Stimulated activated CD8-positive, alpha-beta memory T cell treated with anti-CD3 and anti-CD28 coated beads, Interleukin-4, amount 100 ng/mL, for 4 hours (primary cell): ENCODE measurements at places on chromosomes 13 and 19.

- no peak for DNase-seq
These were observed 2.9 kb upstream of the TLE6 start for GRCh38 chr19:2974342-2975041.

DNA sequence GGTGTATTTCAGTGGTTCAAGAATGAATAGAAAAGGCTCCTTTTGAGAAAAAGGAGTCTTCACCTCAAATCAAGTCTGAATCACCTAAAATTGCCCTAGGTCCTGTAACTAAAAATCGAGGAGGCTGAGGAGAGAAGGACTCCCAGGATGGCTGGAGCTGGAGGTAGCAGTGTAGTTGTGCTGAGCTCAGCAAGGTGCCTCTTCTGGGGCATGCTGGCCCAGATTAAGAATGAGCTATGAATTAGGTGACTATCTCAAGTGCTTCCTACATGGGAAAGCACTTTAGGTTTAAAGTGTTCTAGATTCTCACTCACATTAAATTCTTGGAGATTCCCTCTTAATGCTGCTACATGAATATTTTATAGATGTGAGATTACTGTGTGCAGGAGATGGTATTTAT, 28.8 kb upstream of the KL start:
- no peak for DNase-seq

- DNase-seq: no peak
These were observed 75.6 kb upstream of the TSC22D1 start for GRCh38 chr13:44651724-44652123.

DNA sequence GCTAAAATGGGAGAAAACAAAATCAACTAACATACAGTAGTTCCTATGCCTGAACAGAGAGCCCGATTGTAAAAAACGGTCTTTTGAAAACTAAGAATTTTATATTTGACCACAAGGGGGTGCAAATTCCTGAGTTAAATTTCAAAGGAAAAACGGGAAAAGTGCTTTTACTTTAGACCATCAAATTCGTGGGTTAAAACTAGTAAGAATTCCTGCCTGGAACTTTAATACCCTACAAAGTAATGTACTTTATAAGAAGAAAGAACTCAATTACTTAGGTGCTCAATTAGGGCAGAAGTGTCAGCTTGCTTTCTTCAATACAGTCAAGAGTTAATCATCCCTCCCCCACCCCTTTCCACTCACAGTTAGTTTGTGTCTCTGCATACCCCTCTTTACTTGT, 69.8 kb downstream of the KCNRG start:
- DNase-seq: no peak

DNA sequence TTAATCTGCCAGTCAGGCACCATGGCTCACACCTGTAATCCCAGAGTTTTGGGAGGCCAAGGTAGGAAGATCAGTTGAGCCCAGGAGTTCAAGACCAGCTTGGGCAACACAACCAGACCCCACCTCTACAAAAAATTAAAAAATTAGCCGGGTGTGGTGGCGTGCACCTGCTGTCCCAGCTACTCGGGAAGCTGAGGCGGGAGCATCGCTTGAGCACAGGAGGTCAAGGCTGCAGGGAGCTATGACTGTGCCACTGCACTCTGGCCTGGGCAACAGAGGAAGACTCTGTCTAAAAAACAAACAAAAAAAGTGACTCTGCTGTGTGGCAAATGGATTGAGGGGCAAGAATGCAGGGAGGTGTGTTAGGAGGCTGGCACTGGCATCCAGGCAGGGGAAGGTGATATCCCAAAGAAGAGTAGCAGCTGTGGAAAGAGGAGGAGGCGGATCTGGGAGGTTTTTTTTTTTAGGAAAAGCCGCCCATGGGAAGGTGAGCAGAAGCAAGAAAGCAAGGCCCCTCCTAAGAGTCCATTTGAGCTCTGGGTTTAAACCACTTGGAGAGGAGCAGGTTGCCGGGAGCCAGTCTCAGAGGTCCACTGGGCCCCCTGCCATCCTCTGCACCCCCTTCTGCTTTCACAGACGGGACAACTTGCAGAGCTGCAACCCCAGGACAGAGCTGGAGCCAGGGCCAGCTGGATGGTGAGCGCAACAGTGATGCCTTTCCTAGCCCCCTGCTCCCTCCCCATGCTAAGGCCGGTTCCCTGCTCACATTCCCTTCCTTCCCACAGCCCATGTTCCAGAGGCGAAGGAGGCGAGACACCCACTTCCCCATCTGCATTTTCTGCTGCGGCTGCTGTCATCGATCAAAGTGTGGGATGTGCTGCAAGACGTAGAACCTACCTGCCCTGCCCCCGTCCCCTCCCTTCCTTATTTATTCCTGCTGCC, 2.1 kb downstream of the HAMP start:
- no peak for DNase-seq

DNA sequence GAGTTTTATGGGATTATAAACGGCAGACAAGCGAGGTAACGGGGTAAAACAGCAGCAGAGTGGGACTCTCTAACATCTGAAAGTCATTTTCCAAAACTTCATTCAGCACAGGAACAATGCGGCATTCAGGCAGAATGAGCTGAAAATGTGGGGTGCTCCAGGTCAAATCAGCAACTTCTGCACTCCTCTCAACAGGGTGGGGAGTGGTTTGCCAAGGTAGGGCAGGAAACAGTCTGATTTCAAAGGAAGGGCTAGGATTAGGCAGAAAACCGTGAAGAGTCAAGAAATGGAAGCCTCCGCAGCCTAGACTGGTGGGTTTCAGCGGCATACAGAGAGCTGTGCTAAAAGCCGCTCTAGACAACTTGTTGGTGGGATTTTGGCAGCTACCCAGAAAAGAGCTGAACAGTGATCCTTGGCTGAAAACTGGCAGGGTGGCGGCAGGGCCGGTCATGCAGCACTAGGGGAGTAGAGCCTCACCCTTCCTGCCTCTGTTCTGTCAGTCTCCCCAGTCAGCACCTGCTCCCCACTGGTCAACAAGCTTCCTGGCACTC, 154.2 kb upstream of the KLF12 start:
- DNase-seq: no peak
